ENCODE measurements at places on chromosomes 4 and X. TPM values are rescaled to one million over a fixed set of nuclear protein-coding genes. Genes with fewer than 3 reads are reported as not detected.

Gene UGT2B17
- not detected for total RNA-seq

Gene CD38
- total RNA-seq = 11.6 TPM

Gene GLRA2
- not detected for total RNA-seq

Gene FGFBP2
- total RNA-seq = 0.51 TPM

Gene TMEM31
- total RNA-seq = 0.44 TPM

Gene PABPC4L
- not detected for total RNA-seq

Gene SRPX
- total RNA-seq = 0.24 TPM

Gene MAD2L1
- 92.0 TPM for total RNA-seq

GRCh38 chr4:41749631-41750039 lies 1.1 kb upstream of the PHOX2B start:
- DNase-seq = no peak

- no peak for DNase-seq
These were observed 136.1 kb downstream of the VSIG4 start for GRCh38 chrX:65903750-65904149.

- no peak for DNase-seq
These were observed 335.2 kb downstream of the TENM3 start for GRCh38 chr4:182578402-182578801.

- no peak for DNase-seq
These were observed 96.4 kb upstream of the PDE5A start for GRCh38 chr4:119725011-119725410.

DNA sequence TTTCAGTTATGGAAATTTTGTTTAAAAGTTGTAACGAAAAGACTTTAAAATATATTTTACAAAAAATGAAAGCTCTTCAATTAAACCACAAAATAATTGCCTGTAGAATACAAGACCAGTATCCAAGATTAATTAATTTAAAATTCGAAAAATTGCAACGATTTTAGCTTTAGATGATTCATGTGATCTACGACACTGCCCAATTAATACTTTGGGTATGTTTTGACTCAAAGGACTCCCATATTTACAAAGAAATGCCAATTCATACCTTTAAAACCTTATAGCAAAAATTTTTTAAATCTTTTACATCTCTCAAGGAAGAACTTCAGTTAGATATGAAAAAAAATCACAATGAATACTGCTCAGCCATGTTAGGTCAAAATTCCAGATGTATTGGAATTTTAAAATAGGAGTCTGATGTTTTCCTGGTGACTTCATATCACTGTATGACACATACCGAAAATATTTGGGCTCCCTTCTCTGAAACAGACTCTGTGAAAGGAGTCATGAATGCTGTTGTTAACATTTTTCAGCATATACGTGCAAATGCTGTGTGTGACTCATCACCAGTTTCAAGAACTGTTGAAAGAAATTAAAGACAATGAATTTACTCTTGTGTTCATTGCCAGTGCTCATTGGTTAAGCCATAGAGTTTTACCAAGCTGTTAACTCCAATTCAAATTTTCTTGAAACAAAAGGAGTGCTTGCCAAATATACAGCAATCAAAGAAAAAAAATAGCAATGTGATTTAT lies 13.8 kb upstream of the SMS start:
- no peak for DNase-seq

DNA sequence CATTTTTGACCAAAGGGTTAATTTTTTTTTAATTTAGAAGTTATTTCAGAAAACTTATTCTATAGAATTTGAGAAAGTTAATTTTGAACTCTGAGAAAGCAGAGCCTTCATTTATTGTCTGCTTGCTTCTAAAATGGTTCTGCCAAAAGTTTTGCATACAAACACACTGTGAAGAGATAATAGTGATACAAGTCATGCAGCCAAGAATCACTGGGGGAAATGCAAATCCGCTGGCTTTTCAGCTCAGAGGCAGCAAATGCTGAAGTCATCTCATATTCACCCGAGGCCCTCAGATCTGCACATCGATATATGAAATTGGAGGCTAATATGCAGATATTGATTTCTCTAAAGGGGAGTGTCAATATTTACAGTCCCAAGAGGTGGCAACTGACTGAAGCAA lies 186.2 kb downstream of the KIT start:
- no peak for DNase-seq

DNA sequence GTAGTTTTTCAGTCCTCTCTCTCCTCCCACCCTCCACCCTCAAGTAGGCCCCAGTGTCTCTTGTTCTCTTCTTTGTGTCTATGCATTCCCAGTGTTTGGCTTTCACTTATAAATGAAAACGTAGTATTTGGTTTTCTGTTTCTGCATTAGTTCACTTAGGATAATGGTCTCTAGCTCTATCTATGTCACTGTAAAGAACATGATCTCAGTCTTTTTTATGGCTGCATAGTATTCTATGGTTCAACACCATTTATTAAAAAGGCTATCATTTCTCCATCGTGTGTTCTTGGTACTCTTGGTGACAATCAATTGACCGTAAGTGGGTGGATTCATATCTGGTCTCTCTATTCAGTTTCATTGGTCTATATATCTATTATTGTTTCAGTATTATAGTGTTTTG lies 18.7 kb upstream of the IL2 start:
- no peak for DNase-seq

DNA sequence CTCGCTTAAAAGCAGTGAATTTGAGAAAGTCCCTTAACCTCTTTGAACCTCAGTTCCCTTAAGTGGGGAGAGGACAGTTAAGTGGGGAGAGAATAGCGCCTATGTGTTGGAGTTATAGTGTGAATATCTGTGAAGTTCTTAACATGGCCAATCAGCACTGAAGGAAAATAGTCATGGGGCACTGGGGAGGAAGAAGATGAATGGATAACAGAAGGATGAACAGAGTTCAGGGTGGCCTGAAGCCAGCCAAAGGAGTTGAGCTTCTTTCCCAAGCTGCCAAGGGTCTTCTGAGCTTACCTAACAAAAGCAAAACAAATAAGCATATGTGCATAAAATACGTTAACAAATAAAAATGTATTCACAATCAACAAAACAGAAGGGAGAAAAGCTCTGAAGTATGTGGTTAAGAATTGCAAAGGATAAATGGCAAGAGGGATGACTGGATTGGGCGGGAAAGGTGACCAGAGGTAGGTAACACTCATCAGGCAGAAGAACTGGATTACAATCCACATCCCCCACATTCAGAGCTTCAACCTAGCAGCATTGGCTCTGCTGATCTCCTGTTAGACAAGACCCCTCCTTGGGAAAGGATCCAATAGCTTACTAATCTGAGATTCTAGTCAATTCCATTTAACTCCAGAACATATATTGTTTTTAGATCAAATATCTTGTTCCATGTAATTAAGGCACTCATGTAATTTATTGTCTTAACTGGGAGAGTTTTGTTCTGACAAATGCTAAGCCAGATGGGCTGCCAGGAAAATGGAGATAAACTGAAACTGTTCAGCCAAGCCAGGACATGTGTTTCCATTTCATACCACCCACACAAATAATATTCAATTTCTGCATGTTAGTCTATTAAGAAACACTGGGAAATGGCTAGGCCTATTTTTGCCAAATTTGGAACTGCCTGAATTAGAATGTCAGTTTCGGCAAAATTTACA lies 221.2 kb downstream of the LDB2 start:
- DNase-seq = no peak

GRCh38 chr4:121228848-121229247 lies 64.7 kb upstream of the TNIP3 start:
- DNase-seq = no peak

DNA sequence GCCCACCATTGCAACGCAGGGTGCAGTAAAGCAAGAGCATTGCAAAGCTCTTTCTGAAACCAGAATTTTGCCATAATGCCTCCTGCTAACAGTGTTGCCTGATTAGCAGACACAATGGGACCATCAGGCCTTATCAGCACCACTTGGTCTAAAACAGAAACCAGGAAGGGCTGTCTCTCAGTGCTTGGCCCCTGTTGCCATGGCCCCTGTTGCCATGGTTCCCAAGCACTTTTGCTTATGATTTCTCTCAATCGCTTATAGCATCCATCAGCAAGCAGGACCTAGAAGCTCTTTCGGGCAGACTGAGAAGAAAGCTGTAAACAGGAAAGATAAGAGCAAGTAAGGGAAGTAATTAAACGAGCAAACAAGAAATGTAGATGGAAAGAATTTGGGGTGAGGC lies 36.8 kb downstream of the RTL5 start:
- peak; percentile 80 for DNase-seq

DNA sequence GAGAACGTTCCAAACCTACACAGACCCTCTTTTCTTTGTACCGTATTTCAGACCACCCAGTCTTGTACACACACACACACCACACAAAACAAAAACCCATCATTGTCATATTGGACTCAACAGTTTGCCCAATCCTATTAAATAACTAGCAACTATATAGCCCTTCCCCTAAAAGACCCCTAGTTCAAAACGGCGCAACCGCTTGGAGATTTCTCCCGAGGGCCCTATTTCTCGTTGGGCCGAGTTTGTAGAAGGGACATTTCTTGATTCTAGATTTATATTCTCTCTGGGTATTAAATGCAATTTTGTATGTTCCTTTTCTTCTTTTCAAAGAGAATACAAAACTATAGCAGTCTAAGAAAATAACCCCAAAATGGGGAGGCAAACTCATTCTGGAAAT lies 547 bp upstream of the PDGFRA start:
- no peak for DNase-seq

- DNase-seq = no peak
These were observed 27.2 kb downstream of the ANTXR2 start for GRCh38 chr4:80045786-80046185.

DNA sequence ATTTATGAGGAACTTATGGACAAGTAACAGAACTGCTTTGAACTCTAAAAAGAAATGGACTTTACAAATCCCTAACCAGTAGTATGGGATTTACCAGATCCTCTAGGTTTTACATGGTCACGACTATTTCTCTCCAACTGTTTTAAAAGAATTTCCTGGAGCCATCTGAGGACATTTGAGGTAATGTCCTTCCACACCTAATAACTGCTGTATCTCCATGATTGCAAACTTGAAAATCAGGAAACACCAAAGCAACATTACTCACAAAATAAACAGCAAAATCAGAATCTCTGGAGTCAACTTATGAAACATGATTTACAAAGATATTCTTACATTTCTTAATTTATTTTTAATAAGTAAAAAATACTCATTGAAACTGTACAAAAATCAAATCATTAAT lies 58.0 kb downstream of the STAP1 start:
- DNase-seq = no peak

DNA sequence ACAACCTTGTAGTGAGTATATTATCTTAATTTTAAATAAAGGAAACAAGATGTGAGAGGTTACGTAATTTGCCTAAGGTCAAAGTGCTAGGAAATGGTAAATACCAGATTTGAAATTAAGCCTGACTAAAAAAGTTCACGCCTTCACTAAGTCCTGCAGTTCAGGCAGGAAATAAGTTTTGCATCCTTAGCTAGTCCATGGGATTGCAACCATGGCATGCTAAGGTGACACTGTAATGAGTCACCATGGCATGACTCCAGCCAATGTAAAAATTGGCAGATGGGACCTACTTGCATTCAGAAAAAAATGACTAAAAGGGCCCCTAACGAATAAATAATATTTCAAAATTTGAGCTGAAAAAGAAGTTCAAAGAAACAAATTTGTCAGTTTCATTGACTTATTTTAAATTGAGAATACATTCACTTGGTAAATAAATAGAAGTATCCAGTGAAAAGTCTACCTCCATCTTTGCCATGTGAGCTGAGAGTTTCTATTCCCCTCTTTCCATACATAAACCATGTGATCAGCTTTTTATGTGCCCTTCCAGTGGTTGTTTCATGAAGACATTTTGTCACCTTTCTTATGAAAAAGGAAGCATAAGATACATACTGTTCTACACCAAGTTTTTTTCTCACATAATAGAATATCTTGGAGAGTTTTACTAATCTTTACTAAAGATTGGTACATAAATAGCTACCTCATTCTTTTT lies 72.4 kb downstream of the ANKRD50 start:
- DNase-seq = no peak

- no peak for DNase-seq
These were observed 44.8 kb upstream of the MTMR1 start for GRCh38 chrX:150648296-150648940.
